H9 (cell line): ENCODE measurements at places on chromosomes 7 and 10.

- peak; percentile 87 for DNase-seq
These were observed 104.1 kb downstream of the LHPP start for GRCh38 chr10:124565565-124566221.

- no peak for DNase-seq
These were observed 135.6 kb downstream of the VPS41 start for GRCh38 chr7:38773430-38773829.

GRCh38 chr10:130930821-130931220 is 380.7 kb downstream of the TCERG1L start:
- DNase-seq = peak; percentile 14

GRCh38 chr7:43701500-43701854 is 27.8 kb downstream of the COA1 start:
- DNase-seq = no peak

DNA sequence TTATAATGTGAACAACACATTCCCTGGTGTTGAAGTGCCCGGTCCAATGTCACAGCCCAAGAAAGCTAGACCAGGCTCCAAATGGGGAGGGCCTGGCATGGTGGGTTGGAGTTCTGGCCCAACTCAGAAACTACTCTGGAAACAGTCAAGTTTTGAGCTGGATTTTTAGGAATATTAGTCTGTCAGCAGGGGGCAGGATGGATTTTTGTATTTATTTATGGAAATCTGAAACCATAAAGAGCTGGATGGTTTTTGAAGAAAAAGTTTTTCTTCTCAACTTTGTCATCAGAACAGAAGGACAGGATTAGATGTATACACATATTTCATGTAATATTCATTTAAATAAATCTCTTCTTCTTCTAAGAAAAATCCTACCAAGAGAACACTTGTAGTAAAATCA is 97.5 kb downstream of the POU6F2 start:
- DNase-seq = no peak

- DNase-seq = no peak
These were observed 162.3 kb downstream of the ZMYND11 start for GRCh38 chr10:297567-297966.

DNA sequence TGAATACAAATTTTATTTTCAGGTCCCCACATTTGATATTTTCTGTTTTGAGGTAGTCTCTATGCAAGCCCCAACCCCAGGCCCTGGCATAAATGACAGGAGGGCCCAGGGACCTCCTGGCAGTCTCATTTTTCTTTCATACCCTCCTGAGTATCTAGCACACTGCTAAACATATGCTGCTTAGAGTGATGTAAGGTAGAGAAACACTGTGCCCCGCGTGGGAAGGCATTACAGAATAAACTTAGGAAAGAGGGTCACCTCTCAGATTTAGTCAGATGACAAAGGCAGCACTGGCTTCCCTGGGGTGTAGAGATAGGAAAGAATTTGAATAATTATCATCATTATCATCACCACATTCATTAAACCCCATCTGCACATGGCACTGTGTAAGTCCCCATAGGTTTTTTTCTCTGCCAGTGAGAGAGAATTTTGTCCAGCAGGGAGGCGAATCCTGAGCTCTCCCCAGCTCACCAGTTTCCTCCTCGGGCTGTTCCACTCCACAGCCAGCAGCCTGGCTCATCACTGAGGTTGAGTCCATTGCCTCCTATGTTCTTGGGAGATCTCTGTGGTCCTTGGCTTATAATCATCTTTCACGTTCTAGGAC is 507.3 kb upstream of the GALNT17 start:
- DNase-seq = no peak

DNA sequence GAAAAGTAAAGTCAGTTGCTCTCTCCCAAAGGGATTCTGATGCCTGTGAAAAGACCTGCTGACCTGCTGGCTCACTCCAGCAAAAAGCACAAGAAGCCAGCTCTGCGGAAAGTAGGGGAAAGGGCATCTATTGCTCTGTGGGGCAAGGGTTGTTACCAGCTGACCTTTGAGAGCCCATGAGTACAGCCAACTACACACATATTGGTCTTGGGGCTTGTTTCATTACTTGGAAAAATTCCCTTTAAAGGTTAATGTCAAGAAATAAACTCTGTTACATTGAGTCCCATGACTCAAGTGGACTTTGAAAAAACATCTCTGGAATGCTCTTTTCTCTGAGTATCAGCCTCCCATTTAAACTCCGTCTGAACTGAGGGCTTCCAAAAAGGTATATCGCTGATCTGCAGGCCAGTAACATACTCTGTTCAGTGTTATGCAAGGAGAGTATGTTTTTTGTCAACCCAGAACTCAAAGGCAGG is 53.2 kb downstream of the PANK1 start:
- no peak for DNase-seq

GRCh38 chr7:50266635-50267386 is 37.7 kb upstream of the IKZF1 start:
- no peak for DNase-seq

GRCh38 chr7:138902161-138902560 is 79.0 kb downstream of the KIAA1549 start:
- no peak for DNase-seq

DNA sequence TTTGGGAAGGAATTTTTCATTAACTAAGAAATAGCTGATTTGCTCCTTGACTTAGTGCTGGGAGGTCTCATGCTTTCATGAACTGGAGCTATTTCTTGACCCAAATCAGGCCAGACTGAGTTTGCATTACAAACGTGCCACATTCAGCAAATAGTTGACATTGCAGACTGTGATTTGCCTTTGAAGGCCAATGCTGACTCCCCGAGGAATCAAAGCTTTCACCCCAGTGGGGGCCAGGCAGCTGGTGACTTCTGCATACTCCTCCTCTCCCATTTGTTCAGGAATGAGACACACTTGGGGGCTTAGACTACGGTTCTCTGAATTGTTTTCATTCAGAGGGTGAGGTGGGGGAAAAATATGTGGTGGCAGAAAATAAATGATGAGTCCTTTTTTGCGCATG is 111.0 kb upstream of the JAZF1 start:
- DNase-seq = peak; percentile 92

- DNase-seq = no peak
These were observed 12.7 kb upstream of the COMMD3 start for GRCh38 chr10:22303461-22303860.

GRCh38 chr10:113273181-113274163 is 279.4 kb upstream of the HABP2 start:
- DNase-seq = no peak

DNA sequence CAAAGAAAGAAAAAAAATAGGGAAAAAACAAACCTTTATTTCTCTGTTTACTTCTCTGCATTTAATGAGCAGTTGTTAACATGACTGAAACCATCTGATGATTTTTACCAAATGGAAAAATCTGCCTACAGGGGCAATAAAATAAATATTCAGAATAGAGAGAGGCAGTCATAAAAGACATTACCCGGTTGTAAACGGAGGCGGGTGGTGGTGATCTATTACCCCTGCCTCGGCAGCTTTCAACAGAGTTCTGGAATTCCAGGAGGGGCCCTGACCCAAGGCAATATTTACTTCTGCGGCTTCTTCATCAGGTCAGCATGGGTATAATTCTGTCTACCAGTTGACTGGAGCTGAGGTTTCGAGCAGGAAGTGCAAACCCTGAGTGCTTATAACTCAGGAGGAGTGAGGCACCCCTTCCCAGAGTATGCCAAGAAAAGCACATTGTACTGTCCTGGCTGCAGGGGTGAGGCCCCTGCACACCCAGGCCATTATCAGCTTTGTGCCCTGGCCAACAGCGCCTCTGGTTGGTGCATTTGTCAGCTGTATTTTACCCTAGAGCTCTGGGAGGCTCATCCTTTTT is 8.2 kb upstream of the CXCL12 start:
- no peak for DNase-seq

- DNase-seq = no peak
These were observed 57.2 kb downstream of the PAX2 start for GRCh38 chr10:100802607-100803006.

GRCh38 chr7:33901199-33901598 is 4.1 kb upstream of the BMPER start:
- no peak for DNase-seq

- no peak for DNase-seq
These were observed 193.5 kb downstream of the NRG3 start for GRCh38 chr10:82068501-82068900.

DNA sequence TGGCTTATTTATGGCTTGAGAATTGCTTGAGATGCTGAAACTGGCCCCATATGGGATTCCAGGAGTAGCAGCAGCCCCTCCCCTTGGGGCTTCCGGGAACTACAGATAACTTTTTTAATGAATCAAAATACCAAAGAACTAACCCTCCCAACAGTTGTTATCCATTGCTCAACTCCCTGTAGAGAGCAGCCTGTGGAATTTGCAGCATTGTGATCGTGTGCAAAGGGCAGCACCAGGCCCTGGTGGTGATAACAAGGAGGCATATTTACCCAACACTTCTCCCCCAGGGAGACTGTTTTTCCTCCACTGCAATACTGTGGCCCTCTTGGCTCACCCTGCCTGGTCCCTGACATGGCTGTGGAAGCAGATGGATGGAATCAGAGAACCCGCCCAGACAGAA is 196.2 kb downstream of the PLXNA4 start:
- no peak for DNase-seq

- DNase-seq = no peak
These were observed 20.1 kb upstream of the ATXN7L1 start for GRCh38 chr7:105896407-105896911.

DNA sequence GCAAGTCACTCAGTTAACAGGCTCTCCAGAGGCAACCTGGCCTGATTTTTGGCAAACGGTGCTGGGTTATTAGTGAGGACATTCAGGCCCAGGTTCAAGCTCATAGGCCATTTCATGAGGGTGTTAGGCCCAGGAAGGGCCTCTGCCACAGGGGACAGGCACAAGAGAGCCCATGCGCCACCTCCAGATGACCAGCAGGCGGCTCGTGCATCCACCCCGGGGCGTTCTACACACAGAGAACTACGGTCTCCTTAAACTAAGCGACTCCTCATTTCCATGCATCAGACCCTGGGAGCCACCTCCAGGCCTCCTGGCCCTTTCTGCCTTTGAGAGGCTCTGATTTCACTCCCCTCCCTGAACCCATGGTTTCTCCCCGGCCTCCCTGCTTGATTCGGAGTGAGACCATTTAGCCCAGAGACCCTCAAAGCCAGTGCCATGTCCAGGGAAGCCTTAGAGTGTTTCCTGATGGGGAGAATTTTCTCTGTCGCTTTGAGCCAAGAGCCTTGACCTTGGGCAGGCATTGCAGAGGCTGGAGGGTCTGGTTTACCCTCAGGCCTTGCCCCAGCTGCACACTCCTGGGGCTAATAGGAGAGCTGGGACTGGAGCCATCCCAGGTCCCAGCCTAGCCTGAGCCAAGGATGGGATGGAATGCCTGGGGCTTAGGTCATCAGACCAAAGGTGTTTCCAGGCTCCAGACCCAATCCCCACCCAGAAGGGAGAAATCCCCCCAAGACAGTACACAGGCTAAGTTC is 188.0 kb downstream of the GRID1 start:
- peak; percentile 84 for DNase-seq

- DNase-seq = no peak
These were observed 186.8 kb downstream of the MACC1 start for GRCh38 chr7:20030417-20030816.

DNA sequence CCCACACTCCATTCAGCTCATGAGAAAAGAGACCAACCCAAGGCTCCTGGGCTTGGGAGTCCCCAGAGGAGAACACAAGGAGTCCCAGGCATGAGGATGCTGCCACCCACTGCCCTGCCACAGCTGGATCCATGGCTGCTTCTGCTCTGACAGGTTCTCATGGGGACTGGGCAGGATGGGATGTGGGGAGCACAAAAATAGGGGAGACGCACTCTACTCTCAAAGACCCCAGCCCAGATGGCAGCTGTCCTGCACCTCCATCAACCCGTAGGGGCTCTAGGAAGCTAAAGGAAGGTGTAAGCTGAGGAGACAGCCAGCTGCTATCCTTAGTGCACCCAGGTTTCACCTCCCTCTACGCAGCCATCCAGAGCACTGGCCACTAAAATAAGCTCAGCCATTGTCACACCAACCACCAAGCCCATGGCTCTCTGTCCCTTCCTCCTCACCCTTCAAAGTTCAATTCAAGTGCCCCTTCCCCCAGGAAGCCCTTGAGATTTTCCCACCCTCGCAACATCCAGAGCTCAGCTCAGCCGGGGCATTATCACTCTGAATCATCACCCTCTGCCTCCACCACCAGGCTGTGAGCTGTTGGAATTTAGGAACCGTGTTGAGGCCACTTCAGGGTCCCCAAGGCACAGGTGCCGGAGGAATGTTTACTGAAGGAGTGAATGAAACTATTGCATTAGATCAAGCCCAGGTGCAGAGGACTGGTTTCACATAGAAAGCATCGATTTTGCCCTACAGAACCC is 142.1 kb downstream of the GRID1 start:
- DNase-seq = no peak

DNA sequence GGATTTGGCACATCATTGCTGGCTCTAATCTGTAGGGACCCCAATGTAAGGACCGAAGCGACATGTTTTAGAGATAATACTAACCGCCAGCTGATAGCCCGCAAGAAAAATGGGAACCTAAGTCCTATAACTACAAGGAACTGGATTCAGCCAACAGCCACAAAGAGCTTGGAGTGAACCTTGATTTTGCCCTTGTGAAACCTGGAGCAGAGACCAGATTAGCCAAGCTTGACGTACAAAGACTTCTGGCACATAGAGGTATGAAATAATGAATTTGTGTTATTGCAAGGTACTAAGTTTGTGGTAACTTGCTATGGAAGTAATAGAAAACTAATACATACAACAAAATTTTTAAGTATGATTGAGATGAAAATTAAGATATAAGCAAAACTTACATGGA is 246.9 kb downstream of the AGMO start:
- DNase-seq = no peak

DNA sequence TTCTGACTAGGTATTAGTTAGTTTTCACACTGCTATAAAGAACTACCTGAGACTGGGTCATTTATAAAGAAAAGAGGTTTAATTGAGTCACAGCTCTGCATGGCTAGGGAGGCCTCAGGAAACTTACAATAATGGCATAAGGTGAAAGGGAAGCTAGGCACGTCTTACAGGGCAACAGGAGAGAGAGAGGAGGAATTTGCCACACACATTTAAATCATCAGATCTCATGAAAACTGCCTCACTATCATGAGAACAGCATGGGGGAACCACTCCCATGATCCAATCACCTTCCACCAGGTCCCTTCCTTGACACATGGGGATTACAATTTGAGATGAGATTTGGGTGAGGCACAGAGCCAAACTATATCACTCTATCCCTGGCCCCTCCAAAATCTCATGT is 40.6 kb upstream of the ZMYND11 start:
- no peak for DNase-seq

DNA sequence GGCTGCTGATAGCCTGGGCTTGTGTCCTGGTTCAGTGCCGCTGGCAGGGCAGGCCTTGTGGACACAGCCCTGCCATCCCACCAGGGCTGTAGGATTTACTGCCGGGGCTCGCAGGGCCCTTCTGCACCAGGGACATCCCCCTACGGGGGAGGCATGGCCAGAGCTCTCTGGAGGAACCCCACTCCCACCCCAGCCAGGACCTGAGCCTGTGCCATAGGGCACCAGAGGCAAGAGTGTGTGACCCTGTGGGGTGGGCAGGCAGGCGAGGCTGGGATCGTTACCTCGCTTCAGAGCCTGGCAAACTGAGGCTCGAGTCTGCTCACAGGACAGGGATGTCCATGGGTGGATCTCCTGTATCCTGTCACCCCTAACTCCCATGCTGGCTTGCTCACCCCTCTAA is 2.6 kb downstream of the LDB3 start:
- DNase-seq = no peak
